ENCODE measurements at places on chromosomes 7 and 10. TPM values are rescaled to one million over a fixed set of nuclear protein-coding genes. Genes with fewer than 3 reads are reported as not detected.

Gene CNTNAP2
- not detected for polyA plus RNA-seq

Gene PRLHR
- not detected for polyA plus RNA-seq

Gene CREB3L2
- polyA plus RNA-seq: 49.7 TPM

Gene TMEM139
- not detected for polyA plus RNA-seq

Gene FLNC
- polyA plus RNA-seq: 75.1 TPM

Gene DYNC1I1
- polyA plus RNA-seq: 0.53 TPM

Gene ASAH2B
- 5.0 TPM for polyA plus RNA-seq

Gene SORCS1
- polyA plus RNA-seq: 0.22 TPM

Gene JAKMIP3
- polyA plus RNA-seq: 0.06 TPM

Gene WDR86
- not detected for polyA plus RNA-seq

Gene GHRHR
- not detected for polyA plus RNA-seq

Gene PNLIPRP2
- not detected for polyA plus RNA-seq

Gene OPN1SW
- polyA plus RNA-seq: 2.2 TPM

Gene CYP26C1
- not detected for polyA plus RNA-seq

Gene CREB5
- 19.2 TPM for polyA plus RNA-seq

Gene CCL24
- not detected for polyA plus RNA-seq

Gene OR6V1
- polyA plus RNA-seq: not detected

Gene KCNIP2
- polyA plus RNA-seq: 0.15 TPM

Gene CCDC172
- polyA plus RNA-seq: not detected

Gene TACC2
- polyA plus RNA-seq: 14.9 TPM

Gene AGR3
- polyA plus RNA-seq: not detected

Gene SPDYE16
- polyA plus RNA-seq: 0.10 TPM

Gene AUTS2
- 4.4 TPM for polyA plus RNA-seq

Gene WDFY4
- polyA plus RNA-seq: not detected

Gene ZNF467
- not detected for polyA plus RNA-seq

Gene DGKI
- 5.1 TPM for polyA plus RNA-seq

Gene ADIRF
- polyA plus RNA-seq: 184 TPM

Gene MSMB
- not detected for polyA plus RNA-seq

Gene SEC24C
- polyA plus RNA-seq: 30.6 TPM

Data from GM23248 (cell line).